ENCODE measurements at places on chromosomes 3 and 15. TPM values are rescaled to one million over a fixed set of nuclear protein-coding genes. Genes with fewer than 3 reads are reported as not detected.

GRCh38 chr3:55373423-55373822 lies 113.7 kb downstream of the WNT5A start:
- DNase-seq = no peak

GRCh38 chr15:40770147-40770721 lies 454 bp downstream of the C15orf62 start:
- DNase-seq = no peak

DNA sequence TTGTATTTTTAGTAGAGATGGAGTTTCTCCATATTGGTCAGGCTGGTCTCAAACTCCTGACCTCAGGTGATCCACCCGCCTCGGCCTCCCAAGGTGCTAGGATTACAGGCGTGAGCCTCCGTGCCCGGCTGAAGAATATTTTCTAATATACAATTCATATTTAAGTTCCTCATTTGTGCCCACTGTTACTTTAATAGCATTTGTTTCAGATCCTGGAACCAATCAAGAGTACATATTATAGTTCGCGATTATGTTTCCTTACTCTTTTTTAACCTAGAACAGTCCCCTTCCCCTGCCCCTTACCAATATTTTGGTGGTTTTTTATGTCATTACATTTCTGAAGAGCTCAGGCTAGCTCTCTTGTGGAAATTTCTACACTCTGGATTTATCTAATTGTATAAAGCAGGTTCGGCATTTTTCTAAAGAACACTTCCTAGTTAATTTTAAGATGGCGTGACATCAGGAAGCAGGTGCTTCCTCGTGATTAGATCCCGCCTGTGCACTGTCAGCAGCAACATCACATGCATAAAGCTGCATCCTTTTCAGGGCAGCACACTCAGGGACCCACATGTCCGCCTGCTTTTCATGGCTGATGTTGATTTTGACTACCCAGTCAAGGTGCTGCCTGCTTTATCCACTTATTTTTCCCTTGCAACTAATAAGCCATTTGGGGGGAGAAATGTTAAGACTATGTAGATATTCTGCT lies 88.7 kb upstream of the EPHB3 start:
- DNase-seq = no peak

DNA sequence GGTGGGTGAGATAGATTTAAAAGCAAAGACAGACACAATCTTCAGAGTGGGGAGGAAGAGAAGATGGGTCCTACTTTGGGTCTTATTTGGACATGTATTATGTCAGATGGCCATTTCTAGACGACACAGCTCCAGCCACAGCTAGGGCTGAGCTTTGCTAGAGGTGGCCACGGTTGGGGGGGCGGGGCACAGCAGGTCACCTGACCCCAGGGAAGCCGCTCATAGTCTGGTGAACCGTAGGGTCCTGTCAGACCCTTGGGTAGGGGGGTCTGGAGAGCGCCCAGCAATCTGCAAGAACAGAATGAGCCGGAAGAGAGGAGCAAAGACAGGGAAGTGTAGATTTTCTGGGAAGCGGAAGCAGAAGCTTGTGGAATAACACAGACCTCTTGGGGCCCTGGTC lies 6.6 kb downstream of the EPB42 start:
- DNase-seq = no peak

- DNase-seq = no peak
Measured at GRCh38 chr3:62368705-62369475, 4.5 kb downstream of the FEZF2 start.

- DNase-seq = no peak
Measured at GRCh38 chr3:43343815-43344214, 57.5 kb downstream of the SNRK start.

DNA sequence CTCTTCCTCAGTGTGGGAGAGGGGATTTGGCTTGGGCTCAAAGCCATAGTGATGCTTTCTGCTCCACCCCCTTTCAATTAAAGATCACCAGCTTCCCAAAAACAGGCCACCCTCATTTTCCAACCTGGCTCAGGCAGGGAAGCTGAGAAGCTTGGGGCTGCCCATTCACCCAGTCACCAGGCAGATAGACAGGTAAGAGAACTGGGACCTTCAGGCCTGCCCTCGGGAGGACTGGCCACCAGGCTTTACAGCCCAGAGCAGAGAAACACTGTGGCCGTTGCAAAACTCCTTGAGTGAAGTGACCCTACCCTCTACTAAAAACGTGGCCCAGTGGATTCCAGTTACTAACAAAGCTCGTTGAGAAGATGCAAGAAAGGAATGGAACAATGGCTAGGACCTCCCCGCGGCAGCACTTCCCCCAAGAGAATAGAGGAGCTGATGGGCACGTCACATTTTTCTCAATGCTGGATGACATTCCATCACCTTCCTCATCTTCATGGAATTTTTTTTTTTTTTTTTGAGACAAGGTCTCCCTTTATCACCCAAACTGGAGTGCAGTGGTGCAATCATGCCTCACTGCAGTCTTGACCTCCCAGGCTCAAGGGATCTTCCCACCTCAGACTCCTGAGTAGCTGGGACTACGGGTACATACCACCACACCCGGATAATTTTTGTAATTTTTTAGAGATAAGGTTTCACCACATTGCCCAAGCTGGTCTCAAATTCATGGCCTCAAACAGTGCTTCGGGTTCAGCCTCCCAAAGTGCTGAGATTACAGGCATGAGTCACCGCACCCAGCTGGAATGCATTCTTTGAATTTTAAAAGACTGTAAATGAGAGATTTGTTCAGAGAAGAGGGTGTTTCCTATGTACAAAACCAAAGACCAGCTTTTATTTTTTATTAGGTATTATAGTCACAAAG lies 37.9 kb downstream of the LIPC start:
- no peak for DNase-seq

DNA sequence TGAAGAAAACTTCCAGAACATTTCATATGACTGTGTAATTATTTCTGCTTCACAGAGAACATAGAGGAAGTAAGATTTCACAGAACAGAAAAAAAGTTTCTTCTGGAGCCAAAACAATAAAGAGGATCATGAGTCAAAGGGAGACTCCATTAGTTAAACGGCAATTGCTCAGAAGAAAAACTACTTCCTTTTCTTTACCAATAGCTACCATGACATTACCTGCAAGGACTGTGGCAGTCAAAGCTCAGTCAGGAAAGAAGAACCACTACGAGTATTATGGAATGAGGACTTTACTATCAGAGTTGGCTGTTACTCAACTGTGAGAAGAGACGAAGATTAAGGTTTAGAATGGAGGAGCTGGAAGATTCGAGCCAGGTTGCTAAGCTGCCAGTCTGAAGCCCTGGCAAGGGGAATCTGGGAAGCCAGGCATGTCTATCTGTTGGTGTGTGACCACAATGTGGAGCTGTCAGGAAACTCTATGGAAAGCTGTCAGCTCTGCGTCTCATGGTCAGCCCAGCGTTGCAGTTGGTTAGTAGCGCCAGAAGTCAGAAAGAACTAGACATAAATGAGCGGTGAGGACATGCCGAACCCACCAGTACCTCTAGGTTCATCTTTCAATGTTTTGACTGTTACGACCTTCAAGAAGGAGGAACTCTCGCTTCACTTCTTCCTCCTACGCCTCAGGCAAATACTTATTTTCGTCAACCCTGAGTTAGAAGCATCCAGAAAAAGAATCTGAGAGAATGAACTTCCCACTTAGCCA lies 604.3 kb downstream of the FGF12 start:
- DNase-seq = no peak

- DNase-seq = no peak
Measured at GRCh38 chr3:188066141-188066540, 87.8 kb upstream of the LPP start.

DNA sequence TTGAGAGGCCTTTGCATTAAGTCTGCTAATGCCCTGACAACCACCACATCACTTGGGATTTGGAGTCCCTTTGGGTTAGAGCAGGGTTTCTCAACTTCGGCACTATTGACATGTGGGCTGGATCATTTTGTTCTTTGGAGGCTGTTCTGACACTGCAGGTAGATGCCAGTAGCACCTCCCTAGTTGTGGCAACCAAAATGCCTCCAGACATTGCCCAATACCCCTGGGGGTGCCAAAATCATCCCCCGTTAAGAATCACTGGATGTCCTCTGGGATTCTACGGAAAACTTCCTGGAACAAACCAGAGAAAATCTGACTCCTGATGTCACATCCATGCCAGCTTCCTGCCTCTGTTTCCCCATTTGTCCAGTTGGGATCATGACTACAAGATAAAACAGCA lies 37.2 kb upstream of the BLM start:
- no peak for DNase-seq

DNA sequence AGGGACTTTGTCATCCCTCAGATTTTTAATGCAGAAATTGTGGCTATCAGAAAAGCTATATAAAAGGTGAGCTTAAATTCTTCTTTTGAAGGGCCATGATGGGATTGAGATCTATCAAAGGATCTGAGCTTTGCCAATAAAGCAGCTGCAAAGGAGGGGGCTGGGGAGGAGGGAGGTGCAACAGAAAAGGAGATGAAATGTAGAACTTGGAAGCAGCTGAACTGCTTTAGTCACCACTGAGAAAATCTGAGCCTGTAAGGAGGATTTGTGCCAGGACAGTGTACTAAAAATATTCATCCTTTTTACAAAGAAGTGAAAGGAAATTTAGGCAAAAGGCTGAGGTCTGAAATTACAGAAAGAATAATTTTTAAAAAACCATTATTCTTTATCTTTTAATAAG lies 10.4 kb downstream of the TSPAN3 start:
- DNase-seq = no peak

The THPO gene
- 0.82 TPM for polyA plus RNA-seq

The SLC24A5 gene
- not detected for polyA plus RNA-seq

All from H1 (cell line).